Ascending aorta (tissue), 2 donors: ENCODE measurements at places on chromosomes 16 and 17. TPM values are rescaled to one million over a fixed set of nuclear protein-coding genes. Genes with fewer than 3 reads are reported as not detected.

DNA sequence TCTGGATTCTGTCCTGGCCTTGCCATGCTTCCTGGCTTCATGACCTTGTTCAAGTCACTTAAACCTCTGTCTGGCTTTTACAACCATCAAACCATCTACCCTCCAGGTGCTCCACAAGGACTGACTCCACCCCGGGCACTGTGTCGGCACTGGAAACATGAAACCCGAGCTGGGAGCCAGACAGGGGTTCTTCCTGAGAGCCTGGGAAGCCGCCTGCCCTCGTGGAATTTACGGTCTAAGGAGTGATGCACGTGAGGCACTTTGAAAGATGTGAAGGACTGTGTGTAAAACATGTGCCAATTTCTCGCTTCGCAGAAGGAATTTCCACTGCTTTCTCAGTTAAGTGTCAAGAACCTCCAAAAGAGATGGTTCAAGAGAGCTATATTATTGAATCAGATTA is 11.6 kb downstream of the CDK5R1 start:
- no peak overlapping the region for H3K4me3 ChIP-seq
- no peaks in the 10 kb centered on the region for H3K27me3 ChIP-seq
- H3K4me1 ChIP-seq, result peaks cover 20% of the 10 kb centered on the region
- H3K27ac ChIP-seq, result peak overlapping the region; percentile 67
- DNase-seq, result no peak

- no peak overlapping the region for H3K4me3 ChIP-seq
- H3K4me1 ChIP-seq, result no peaks in the 10 kb centered on the region
- no peaks in the 10 kb centered on the region for H3K27me3 ChIP-seq
- no peak for DNase-seq
- H3K27ac ChIP-seq, result no peak overlapping the region
Observed at GRCh38 chr17:45867171-45867570, 22.5 kb downstream of the SPPL2C start.

DNA sequence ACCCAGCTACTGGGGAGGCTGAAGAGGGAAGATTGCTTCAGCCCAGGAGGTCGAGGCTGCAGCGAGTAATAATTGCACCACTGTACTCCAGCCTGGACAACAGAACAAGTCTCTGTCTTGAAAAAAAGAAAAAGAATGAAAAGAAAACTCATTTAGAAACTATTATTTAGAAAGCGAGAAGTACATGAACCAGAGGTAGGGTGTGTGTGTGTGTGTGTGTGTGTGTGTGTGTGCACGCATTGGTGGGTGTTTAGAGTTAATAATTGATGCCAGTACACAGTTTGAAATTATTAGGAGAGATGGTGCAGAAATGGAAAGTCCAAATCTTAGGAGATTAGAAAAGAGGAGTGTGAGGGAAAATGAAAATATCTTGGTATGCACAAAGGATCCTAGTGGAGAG is 106.6 kb downstream of the MRTFB start:
- DNase-seq, result no peak
- H3K4me3 ChIP-seq, result no peak overlapping the region
- H3K27me3 ChIP-seq, result no peaks in the 10 kb centered on the region

GRCh38 chr17:66025551-66025950 is 166.4 kb downstream of the CEP112 start:
- H3K27me3 ChIP-seq, result no peaks in the 10 kb centered on the region
- no peak for DNase-seq
- no peak overlapping the region for H3K27ac ChIP-seq
- H3K36me3 ChIP-seq, result no peaks in the 10 kb centered on the region

DNA sequence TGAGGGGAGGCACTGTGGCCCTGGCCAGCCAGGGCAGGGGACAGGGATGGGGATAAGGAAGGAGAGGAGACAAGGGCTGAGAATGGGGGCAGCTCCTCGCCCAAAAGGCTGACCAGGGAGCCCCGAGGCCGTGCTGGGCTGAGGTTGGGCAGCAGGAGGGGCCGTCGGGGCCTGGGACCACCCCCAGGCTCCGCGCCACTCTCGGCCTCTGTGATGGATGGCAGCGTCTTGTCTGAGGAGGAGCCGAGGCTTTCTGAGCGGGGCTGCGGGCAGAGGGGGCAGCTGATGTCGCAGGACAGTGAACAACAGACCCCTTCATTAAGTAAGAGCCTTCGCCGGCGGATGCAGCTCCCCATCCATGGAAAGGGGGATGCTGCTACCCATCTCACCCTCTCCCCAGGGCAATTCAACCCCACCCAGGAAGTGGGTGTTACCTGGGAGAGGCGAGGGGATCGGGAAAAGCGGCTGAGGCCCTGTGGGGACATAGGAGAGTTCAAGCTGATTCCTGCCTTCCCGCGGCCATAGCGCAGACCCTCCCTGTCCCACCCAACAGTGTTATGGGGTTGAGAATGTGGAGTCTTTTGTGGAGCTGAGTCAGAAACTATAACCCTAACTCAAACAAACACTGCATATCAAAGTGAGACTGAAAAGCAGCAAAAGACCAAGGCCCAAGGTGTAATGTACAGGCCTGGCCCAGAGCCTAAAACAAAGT is 9.1 kb upstream of the RAB5C start:
- H3K4me3 ChIP-seq, result no peak overlapping the region
- no peaks in the 10 kb centered on the region for H3K27me3 ChIP-seq
- H3K36me3 ChIP-seq, result no peaks in the 10 kb centered on the region
- DNase-seq, result no peak
- no peak overlapping the region for H3K27ac ChIP-seq

The SPIRE2 gene
- not detected for total RNA-seq

The DCUN1D3 gene
- total RNA-seq, result 9.8 TPM
